ENCODE measurements at places on chromosomes 4 and X.
A peak's percentile ranks its signal among the peaks of the same experiment; 100 is the strongest.

- no peak for DNase-seq
Measured at GRCh38 chr4:17636341-17636695, 21.9 kb downstream of the MED28 start.

GRCh38 chr4:119626943-119627266 is 1.7 kb downstream of the PDE5A start:
- no peak for DNase-seq

- DNase-seq: peak; percentile 78
Measured at GRCh38 chr4:169348541-169348940, 77.8 kb upstream of the SH3RF1 start.

DNA sequence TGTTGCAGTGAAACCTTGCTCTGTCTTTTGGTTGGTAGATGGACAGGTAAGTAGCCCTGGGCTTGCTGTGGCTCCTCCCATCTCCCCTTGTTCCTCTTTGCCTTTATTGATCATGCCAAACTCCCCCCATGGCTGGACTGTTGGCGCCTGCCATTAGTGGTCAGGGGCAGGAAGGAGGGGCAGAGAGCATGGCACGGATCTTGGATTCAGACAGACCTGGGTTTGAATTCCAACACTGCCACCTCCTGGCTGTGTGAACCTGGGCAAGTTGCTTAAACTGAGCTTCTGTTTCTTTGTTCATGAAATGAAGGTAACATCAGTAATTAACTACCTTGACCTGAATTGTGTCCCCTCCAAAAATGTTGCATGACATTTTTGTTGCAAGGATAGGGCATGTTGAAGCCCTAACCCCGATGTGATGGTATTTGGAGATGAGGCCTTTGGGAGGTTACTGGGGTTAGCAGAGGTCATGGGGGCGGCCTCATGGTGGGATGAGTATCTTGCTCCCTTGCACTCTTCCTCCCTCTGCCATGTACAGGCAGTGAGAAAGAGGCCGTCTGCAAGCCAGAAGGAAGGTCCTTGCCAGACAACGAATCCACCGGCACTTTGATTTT is 6.0 kb downstream of the SLC2A9 start:
- DNase-seq: peak; percentile 73

- DNase-seq: no peak
Measured at GRCh38 chrX:10111364-10112148, 45.2 kb upstream of the CLCN4 start.

- DNase-seq: no peak
Measured at GRCh38 chr4:151955721-151956380, 195.0 kb upstream of the GATB start.

DNA sequence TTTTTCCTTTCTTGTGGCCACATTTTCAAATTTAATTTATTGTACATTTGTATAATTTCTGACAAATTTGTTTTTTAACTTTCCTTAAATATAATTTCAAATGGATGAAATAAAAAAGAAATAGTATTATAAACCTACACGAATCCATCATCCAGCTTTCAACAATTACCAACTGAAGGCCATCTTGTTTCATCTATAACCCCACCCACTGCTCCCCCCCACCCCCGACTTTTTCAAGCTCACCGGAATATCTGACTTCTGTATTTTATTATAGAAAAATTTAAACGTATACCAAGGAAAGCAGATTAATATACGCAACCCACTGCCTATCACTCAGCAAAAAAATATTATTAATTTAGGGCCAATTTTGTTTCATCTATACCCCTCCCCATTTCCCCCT is 1.1 kb downstream of the MORF4L2 start:
- peak; percentile 29 for DNase-seq

DNA sequence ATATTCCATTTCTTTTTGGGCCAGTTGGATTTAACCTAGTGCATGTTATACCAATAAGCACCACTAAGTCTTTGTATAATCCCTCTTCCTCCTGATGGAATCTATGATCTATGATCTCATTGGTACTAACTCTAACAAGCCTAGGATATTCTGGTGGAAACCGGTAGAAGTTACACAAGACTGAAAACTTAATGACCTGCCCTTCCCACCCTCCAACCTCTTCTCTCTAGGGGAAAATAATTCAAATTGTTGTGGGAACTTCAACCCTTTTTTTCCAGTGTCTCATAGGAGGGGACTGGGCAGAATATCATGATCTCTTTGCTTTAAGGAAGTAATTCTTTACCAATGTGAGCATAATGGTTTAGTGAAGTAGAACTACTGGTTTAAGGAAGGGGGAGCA is 289.5 kb upstream of the BOD1L1 start:
- peak; percentile 4 for DNase-seq

DNA sequence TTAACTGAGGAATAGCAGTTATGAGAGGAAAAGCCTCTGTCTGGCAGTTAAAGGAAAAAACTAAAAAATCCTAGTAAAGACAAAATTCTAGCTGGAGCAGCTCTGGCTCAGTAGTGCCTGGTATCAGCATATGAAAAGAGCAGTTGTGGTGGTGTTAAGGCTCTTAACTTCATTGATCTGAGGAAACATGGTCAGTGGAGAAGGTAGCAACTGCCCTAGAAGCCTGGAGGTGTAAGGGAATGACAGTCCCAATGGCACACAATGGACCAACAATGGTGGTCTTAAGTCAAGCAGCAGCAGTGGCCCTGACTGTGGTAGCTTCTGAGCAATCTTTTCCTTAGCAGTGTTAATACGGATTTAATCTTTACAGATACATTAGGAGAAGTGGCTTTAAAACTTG is 189.6 kb upstream of the POF1B start:
- peak; percentile 1 for DNase-seq

DNA sequence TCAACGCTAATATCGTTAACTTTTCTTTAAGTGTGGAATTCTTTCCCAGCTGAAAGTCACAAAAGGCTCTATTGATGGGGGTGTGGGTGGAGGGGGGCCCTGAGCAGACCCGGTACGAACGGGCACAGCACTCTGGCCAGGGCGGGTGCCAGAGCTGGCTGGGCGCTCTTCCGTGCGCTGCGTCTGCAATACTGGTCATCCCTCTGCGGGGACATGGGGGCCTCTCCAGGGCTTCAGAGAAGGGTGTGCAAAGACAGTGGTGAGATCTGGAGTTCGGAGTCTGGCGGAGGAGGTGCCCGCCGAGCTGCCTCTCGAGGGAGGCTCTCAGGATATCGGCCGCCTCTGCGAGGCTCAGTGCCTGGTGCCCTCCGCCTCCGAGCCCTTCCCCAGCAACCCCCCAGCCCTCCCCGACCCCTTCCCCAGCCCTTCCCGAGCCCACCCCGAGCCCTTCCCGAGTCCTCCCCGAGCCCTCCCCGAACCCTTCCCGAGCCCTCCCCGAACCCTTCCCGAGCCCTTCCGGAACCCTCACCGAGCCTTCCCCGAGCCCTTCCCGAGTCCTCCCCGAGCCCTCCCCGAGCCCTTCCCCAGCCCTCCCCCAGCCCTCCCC is 34.3 kb downstream of the FGFRL1 start:
- DNase-seq: no peak

GRCh38 chr4:44256414-44256813 is 192.2 kb downstream of the KCTD8 start:
- DNase-seq: peak; percentile 33

GRCh38 chr4:97984545-97985131 is 158.6 kb downstream of the STPG2 start:
- no peak for DNase-seq

DNA sequence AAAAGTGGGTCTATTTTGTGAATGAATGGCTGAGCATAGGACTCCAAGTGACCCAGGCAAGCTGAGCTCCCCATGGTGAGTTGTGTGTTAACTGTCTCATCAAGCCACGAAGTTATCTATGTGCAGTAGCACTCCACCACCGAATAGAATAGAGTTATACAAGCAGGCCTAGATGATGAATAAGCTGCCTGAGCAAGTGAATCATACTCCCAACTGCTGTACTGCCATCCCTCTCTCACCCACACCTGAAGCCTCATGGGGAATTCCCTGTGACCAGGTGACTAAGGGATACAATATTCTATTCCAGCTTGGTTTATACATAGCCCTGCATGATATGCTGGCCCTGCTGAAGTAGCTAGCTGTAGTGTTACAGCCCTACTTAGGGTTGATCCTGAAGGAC is 38.7 kb downstream of the KDM5C start:
- no peak for DNase-seq

DNA sequence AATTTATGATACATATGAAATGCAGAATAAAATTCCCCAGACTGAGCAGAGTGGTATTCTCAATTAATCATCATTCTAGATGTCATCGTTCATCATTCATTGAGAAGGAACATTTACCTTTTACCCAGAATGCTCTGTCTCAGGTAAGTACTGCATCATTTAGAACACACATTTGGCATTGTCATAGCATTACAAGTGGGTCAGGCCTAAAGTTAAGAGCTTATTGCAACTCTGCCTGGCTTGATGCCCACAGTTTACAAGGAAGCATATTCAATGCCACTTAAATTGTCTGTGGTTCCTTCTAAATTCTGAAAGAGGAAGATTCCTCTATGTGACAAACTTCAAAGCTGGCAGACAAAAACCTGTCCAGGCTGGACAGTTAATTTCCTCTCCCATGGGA is 87.3 kb downstream of the CAMK2D start:
- DNase-seq: no peak

DNA sequence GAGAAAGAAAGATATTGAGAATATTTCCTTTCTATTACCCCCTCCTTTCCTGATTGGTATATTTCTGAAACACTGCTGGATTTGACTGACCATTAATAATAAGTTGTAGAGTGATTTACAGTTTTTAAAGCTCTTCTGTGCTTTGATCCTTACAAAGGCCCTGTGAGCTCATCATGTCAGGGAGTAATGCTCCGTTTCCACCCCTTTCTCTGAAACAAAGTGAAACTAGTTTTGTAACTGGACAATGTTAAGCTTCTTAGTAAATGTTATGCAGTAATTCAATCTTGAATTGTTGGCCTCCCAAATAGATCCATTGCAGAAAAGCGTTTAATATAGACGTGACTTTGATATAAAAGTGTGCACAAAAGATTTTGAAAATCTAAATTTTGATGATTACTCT is 190.1 kb upstream of the GNPDA2 start:
- peak; percentile 5 for DNase-seq

DNA sequence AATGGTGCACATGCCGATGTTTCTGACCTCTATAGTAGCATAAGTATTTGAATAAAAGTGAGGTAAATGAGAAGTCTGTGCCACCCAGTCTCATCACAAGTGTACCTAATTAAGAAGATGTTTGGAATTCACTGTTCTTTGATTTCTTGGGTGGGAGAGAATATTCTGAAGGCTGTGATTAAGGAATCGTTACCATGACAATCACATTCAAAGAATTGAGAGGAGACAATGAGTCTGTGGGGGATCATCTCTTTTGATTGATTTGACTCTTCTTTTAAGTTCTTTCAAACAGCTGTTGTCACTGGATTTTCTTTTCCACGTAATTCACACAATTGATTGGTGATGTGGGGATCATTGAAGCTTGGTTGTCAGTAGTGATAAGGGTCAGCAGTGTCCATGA is 18.1 kb downstream of the FHL1 start:
- no peak for DNase-seq

- DNase-seq: no peak
Measured at GRCh38 chrX:136030303-136031191, 45.3 kb downstream of the SLC9A6 start.

GRCh38 chr4:158766434-158767044 is 2.3 kb upstream of the FNIP2 start:
- no peak for DNase-seq

DNA sequence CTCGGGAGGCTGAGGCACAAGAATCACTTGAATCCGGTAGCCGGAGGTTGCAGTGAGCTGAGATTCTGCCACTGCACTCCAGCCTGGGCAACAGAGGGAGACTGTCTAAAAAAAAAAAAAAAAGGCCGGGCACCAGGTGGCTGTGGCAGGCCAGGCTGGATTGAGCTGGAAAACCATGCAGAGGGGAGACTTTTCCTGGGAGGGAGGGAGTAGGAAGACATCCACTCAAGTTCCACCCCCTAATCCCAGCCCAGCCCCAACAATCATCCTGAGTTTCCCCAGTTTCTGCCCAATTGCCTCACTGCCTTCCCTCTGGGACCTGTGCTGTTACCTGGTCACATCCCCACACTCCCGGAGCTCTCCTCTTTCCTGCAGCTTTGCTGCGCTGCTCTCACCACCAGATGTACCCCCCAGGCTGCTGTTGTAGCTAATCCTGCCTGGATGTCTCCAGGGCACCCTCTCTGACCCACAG is 9.0 kb upstream of the TSPYL2 start:
- DNase-seq: peak; percentile 95

DNA sequence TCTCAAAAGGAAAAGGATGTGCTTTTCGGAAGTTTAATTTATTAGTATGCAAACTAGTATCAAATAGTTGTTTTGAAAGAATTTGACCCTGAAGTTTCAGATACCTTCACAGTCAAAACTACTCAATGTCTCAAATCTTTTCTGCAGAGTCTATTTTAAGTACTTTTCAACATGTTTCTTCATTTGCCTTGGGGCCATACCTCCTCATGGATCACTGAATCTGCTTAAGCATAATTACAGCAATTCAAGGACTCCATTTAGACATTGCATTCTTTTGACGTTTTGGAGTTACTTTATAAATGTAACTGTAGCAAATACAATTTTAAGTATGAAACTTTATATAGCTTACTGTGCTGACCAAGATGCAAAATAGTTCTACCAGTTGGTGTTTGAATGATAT is 25.5 kb downstream of the PALLD start:
- no peak for DNase-seq

DNA sequence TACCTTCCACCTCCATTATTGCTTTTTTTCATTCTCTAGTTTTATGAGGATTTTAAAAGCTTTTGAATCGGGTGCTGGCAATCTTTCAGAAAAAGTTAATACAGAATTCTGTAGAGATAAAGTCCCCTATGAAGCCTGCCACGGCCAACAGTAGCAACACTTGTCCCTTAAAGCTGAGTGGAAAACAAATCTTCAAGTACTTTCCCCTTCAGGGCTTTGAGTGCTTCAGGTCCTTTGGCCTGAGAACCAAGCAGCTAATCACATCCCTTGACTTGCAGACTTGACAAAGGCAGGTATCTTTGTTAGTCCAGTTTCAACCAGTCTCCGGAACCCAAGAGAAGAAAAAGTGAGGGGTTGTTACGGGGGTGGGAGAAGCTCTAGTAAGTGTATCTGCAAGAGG is 144.4 kb downstream of the ATG4A start:
- DNase-seq: no peak

DNA sequence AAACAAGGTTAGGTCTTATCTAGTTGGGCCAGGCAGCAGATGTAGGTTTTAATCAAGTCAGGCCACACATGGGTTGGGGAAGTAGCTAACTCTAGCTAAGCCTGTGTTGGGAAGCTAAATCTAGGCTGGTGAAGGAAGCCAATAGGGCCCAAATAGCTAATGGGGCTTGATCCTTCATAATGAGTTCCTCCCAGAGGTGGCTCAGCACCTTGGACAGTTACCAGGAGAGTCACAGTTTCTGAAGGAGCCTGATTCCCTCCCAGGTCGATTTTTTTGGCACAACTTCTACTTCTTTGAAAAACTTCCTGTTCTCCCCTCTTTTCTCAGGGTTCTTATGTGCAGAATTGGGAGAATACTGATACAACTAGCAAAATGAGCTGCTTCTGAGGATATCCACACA is 242.5 kb upstream of the PRPS2 start:
- peak; percentile 3 for DNase-seq

All from NCI-H82 (cell line).